ENCODE measurements at places on chromosomes 16 and 17.

DNA sequence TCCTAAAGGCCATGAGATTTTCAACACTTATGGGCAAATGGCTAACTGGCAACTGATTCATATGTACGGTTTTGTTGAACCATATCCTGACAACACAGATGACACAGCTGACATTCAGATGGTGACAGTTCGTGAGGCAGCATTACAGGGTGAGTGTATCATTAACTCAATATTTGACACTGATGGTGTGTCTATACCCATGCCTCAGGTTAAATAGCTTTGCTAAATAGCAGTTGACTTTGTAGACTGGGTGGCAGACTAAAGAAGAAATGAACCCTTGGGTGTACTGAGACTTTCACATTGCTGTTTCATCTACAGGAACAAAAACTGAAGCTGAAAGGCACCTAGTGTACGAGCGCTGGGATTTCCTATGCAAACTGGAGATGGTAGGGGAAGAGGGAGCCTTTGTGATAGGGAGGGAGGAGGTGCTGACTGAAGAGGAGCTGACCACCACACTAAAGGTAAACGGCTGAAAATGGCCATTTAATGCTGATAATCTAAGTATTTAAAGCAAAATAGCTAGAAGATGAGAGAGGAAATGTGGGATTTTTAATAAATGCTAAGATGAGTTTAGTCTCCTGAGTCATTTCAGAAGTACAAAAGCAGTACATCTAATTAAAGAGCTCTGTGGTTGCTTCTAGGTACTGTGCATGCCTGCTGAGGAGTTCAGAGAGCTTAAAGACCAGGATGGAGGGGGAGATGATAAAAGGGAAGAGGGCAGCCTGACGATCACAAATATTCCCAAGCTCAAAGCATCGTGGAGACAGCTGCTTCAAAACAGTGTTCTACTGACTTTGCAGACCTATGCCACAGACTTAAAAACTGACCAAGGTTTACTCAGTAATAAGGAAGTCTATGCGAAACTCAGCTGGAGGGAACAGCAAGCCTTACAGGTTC is 3.0 kb downstream of the SETD6 start:
- DNase-seq = no peak

DNA sequence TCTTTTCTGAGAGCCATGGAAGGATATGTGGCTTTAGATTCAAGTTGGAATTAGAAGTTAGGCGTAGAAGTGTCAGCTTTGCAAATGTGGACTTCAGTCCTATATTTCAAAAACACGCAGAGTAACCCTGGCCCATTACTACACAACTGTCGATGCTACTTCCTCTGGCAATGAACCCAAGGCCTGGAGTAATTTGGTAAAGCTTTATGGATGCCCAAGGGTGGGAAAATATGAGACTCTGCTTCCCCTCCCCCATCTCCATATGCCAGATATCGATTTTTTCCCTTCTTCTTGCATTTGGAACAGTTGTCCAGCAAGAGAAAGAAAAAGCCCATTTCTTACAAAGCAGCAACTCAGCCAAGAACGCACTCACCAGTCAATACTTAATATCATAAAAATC is 2.9 kb upstream of the MAP1LC3B start:
- no peak for DNase-seq

GRCh38 chr17:50893183-50893993 is 27.2 kb upstream of the TOB1 start:
- DNase-seq = no peak

- DNase-seq = no peak
These were observed 54.5 kb downstream of the PAFAH1B1 start for GRCh38 chr17:2647957-2648356.

- DNase-seq = no peak
These were observed 31.4 kb downstream of the B9D1 start for GRCh38 chr17:19331134-19331533.

DNA sequence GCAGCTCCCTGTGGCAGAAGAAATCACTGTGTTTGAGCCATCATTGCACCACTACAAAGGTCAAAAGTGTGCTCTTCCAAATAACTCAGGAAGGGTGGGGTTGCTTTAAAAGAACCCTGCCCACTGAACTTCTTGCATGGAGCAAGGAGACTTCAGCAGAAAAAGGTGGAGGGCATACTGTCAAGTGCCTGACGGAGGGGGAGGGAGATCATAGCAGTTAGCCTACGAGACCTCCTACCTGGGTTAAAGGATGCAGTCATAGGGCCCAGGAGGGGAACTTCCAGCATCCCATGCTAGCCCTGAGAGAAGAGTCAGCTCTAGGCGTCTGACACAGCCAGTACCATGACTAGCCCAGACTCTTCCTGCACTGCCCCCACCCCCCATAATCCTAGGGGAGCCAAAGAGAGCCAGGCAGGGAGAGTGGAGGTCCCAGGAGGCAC is 45.3 kb upstream of the MSI2 start:
- no peak for DNase-seq

DNA sequence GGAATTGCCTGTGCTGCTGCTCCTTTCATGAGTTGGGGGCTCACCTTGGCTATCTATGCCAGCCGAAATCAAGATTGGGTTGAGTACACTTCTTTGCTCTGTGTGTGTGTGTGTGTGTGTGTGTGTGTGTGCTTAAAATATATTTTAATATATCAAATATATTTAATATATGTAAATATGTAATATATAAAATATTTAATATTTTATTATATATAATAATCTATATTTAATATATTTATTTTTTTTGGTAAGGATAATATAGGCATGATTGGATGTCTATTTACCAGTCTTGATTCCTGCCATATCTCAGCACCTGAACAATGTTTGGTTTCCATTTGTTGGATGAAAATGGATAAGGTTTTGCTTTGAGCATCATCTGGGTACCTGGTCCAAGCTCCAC is 399.3 kb downstream of the CA10 start:
- no peak for DNase-seq

DNA sequence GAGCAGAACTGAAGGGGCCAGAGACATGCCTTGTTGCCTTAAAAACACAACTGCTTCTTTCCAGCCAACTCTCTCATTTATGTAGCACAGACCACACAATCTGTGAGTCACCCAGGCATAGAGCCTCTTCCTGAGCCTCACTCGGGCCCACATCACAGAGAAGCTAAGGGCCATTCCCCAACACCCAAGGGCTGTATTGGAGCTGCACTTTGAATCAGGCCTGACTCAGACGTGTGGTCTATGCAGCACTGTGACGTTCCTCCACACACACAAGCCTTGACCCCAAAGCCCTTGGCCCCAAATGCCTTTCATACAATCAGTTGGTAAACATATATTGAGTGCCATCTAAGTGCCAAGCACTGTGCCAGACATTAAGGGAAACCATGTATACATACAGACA is 308.9 kb upstream of the DYNLRB2 start:
- DNase-seq = no peak

DNA sequence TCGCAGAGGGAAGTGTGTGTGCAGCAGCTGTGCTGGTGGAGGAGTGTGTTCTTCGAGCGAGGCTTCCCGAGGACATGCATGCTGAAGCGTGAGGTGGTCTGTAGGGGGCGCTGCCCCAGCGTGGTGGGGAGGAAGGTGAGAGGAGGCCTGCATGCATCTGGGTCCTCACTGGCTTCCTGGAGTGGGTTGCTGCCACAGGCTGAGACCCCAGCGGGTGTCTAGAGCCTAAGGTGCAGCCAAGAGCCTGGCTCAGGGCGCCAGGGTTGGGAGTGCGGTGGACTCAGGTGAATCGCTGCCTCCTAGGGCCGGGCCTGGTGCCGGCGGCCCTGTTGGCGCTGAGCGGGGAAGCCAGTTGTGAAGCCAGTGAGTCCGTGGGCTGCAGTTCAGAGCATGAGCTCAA is 7.5 kb upstream of the HSD3B7 start:
- DNase-seq = no peak

DNA sequence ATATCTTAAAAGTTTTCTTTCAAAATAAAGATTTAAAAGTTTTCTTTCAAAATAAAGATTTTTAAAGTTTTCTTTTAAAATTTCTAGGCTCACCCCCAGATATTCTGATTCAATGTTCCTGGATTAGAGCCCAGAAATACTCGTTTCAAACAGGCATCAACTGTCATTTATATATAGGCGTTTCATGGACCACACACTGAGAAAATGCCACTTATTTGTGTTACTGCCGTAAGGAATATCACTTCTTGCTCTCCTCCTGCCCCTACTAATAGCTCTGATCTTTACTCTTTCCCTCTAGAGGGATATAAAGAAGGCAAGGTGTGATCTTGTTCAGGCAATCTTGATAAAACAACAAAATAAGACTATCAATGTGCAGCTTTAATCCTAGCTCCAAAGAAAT is 1324.1 kb downstream of the CDH8 start:
- DNase-seq = no peak

GRCh38 chr17:82865774-82866395 is 26.1 kb upstream of the ZNF750 start:
- DNase-seq = no peak

DNA sequence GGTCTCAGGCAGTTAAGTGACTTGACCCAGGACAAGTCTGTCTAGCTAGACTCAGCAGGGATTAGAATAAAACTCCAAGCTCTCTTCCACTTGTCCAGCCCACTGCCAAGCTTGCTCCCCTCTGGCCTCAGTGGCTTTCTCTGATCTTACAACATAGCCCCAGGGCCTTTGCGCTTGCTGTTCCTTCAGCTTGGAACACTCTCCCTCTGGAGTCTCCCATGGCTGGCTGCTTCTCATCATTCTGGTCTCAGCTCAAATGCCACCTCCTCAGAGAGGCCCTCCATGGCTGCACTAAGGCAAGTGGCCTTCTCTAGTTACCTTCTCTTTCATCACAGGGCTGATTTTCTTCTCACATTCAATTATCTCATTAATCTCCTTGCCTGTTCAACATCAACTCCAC is 1.1 kb downstream of the TVP23A start:
- no peak for DNase-seq

DNA sequence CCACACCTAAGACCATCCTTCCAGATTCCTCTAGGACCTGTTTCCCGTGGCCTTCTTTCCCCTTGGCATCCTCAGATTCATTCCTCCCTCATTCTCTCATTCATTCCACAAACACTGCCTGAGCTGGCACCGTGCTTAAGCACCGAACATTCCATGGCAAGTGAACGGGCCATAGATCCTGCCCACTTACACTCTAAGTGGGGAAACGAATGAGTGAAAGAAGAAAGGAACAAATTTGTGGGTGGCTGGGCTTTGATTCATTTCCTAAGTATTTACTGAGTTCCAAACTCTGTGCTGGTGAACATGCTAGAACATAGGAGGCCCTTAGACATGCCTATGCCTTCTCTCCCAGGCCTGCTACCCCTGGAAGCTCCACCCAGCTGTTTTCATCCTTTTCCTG is 30.0 kb downstream of the SRCIN1 start:
- DNase-seq = no peak
